ENCODE measurements at places on chromosomes 6 and 20.

GRCh38 chr6:51472745-51473487 lies 614.5 kb downstream of the PKHD1 start:
- DNase-seq = no peak

- DNase-seq = peak; percentile 44
Observed at GRCh38 chr20:50328222-50328979, 137.8 kb downstream of the CEBPB start.

- DNase-seq = no peak
Observed at GRCh38 chr20:11919581-11919980, 1.9 kb downstream of the BTBD3 start.

- peak; percentile 68 for DNase-seq
Observed at GRCh38 chr6:79862711-79863110, 84.6 kb downstream of the ELOVL4 start.

GRCh38 chr6:68313911-68314310 lies 321.2 kb upstream of the ADGRB3 start:
- no peak for DNase-seq

DNA sequence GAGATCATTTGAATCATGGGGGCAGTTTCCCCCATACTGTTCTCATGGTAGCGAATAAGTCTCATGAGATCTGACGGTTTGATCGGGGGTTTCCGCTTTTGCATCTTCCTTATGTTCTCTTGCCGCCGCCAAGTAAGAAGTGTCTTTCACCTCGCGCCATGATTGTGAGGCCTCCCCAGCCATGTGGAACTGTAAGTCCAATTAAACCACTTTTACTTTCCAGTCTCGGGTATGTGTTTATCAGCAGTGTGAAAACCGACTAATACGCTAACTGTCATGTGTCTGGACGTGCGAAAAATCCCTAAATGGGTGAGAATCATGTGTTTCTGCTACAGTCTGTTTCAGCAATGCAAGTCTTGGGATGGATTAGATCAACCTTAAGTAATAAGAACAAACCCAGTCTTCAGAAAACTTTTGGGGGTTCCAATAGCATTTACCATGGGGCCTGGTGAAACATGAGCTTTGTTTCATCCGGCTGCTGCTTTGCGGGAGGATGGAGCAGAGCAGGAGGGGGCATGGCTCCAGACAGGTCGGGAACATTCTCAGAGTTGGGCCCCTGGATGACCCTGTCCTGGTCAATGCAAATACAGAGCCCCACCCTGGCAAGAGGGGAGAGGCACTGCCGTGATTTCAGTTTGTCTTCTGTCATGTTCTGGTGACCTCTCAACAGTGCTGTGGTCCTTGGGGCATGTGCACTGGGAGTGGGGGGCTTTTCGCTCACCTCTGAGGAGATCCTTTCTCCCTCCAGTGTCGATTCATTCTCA lies 41.5 kb downstream of the CTCFL start:
- DNase-seq = no peak

- no peak for DNase-seq
Observed at GRCh38 chr6:45625191-45625664, 247.5 kb upstream of the SUPT3H start.

DNA sequence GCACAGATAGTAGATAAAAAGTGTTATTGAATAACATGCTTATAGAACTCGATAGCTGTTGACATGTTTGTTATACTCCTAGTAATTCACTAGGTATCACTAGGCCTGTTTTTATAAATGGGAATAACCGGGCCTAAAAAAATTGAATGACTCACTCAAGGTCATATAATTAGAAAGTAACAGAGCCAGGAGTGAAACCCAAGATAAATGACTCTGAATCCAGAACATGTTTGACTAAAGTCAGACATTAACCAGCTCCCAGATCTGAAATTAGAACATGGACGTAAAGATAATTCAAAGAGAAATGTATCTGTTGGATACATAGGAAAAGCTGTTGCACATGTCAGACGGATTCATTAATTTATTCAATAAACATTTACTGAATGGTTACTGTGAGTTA lies 26.9 kb downstream of the RGS17 start:
- no peak for DNase-seq

- no peak for DNase-seq
Observed at GRCh38 chr6:41577356-41578216, 31.4 kb downstream of the FOXP4 start.

DNA sequence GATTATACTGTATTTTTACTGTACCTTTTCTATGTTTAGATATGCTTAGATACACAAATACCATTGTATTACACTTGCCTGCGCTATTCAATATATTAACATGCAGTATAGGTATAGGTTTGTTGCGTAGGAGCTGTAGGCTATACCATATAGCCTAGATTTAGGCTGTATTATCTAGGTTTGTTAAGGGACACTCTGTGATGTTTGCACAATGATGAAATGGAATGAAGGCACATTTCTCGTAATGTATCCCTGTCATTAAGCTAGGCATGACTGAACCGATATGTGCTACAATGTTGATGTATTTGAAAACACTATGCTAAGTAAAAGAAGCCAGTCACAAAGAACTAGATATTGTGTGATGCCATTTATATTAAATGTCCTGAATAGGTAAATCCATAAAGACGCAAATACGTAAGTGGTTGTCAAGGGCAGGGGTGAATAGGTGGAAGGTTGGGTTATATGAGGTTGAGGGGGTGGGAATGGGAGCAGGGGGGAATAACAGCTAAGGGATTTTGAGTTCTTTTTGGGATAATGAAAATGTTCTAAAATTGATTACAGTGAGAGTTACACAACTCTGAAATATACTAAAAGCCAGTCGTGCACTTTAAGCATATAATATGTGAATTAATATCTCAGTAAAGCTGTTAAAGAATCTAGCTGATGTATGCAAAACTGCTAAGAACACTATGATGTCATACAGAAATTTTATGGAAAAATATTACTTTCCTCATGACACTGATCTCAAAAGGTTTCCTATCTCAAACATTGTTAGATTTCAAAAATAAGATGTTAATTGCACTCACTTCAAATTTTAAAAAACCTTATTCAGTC lies 97.4 kb downstream of the NCOA3 start:
- no peak for DNase-seq

GRCh38 chr6:136319732-136320131 lies 30.1 kb upstream of the BCLAF1 start:
- DNase-seq = no peak

DNA sequence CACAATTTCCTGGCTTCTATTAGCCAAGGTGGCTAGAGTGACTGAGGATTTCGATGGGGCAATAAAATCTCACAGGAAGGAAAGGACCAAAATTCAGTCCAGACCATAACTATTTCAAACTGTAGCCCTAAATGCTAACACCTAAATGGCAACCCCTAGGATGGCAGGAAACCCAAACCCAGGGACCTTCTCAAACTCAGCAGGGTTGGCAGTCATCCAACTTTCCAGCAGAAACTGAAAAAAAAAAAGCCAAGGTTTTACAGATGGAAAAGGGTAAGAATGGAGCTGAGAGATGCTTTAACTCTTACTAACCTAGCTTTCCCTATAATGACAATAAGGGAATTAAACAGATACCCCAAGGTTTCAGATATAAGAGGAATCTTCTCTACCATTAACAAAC lies 10.5 kb downstream of the IBTK start:
- DNase-seq = no peak

- no peak for DNase-seq
Observed at GRCh38 chr20:61173961-61174725, 77.9 kb upstream of the CDH4 start.

GRCh38 chr6:215335-216034 lies 76.8 kb upstream of the DUSP22 start:
- DNase-seq = no peak

- no peak for DNase-seq
Observed at GRCh38 chr20:44040202-44040915, 125.7 kb downstream of the TOX2 start.

DNA sequence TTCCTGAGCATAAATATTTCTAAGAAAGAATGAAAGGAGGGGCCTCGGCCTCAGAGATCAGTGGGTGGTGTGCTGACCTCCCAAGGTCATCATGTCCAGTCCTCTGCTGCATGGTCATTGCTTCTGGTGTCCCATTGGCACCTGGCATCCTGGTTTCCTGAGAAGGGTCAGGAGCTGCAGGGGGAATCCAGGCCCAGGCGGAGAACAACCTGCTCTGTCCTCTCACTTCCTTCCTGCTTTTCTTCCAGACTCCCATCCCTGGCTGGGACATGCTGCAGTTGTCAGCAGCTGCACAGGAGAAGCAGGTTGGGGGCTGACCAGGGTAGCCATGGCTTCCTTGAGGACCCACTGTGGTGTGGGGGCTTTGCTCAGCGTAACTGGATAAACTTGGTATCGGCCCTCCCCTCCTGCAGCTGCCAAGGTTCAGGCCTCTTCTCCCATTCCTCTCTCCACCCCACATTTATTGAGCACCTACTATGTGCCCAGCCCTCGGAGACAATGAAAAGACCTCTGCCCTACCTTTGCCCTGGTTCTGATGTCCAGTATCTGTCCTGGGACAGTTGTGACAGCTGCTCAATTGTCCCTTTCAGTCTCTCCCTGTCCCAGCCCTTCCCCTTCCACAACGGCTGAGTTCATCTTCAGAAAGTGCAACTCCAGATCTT lies 155.2 kb downstream of the CEBPB start:
- no peak for DNase-seq

DNA sequence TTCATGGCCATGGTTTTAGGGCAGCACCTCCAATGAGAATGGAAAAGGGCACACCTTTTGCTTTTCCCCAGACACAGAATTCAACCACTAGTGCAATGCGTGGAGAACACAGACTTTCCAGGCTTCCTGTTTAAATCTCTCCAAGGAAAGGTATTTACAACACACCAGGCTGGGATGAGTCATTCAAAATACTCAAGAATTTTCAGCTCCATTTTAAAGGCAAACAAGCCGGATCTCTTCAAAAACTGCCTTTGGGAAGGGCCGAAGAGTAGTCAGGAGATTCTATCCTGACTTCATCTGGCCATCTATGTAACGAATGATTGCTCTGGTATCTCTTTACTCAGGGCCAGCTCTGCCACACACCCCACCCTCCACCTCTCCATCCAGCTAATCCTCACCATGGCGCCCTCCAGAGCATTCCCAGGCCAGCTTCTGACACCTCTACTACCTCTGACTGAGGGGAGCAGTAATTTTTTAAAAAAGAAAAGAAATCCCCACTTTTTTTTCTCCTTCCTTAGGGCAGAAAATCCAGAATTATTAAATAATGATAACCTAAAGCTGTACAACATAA lies 254.6 kb downstream of the LY86 start:
- DNase-seq = no peak

GRCh38 chr6:53765270-53765669 lies 29.5 kb upstream of the LRRC1 start:
- DNase-seq = no peak

DNA sequence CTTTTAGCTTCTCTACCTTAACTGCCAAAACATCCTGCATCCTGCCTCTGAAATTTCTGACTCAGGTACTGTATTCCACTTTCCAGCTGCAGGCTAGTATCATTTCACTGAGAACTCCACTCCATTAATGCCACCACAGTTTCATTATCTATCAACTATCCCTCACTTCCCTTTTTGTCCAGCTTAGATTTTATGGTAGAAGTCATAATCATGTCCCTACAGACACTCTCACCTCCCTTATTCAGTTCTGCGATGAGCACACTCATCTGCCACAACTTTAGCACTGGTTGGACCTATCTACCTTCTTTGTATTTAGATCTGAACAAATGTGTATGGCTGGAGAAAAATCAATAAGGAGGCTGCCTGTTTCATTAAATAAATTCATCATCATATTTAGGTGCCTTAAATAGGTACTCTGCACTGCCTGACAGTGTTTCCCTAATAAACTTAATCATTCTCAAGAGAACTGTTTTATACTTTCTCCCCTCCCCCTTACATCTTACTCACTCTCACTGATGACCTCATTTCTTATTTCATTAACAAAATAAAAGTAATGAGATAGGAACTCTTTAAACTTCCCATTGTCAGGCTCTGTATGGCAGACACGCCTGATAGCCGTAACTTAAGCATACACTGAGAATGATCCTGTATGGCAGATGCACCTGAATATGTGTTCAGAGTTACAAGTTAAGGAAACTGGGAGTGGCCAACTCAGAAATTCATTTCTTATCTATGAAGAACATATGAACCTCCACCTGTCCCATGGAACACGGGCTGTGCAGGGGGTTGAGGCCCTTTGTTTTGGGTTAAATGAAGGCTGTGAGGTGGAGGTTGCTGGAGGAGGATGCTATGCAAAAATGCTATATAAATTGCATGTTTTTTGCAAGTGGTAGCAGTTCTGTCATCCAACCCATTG lies 95.3 kb upstream of the MAN1A1 start:
- no peak for DNase-seq

GRCh38 chr6:21678990-21679389 lies 85.4 kb downstream of the SOX4 start:
- DNase-seq = no peak

- no peak for DNase-seq
Observed at GRCh38 chr6:70377372-70377771, 35.9 kb upstream of the FAM135A start.

DNA sequence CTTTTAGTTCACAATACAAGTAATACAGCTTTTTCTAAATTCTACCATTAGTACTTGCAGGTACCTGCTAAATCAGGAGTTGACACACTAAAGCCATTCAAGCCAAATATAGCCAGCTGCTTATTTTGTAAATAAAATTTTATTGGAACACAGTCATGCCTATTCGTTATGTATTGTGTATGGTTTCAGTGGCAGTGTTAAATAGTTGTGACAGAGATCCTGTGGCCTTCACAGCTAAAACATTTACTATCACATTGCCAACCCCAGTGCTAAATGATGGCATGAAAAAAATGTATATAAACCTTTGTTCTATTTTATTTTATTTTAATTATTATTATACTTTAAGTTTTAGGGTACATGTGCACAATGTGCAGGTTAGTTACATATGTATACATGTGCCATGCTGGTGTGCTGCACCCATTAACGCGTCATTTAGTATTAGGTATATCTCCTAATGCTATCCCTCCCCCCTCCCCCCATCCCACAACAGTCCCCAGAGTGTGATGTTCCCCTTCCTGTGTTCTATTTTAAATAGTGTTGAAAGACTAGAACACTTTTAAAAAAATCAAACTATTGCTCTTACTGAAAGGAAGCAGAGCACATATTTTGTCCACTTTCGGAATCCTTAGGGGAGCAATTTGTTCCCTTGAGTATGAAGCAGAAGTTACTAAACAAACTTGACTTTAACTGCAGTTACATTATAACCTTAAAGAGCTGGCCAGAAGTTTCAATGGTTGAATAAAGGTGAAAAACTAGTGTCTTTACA lies 115.7 kb downstream of the PRIM2 start:
- DNase-seq = peak; percentile 44

DNA sequence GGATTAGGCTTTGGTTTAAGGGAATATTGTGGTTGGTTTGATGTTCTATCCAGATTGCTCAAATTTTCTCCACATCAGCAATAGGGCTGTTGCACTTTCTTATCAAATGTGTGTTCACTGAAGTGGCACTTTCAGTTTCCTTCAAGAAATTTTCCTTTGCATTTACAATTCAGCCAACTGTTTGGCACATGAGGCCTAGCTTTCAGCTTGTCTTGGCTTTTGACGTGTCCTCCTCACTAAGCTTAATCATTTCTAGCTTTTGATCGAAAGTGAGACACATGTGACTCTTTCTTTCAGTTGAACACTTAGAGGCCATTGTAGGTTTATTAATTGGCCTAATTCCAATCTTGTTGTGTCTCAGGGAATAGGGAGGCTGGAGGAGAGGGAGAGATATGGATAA lies 104.8 kb downstream of the FLRT3 start:
- no peak for DNase-seq

- peak; percentile 84 for DNase-seq
Observed at GRCh38 chr6:225121-225721, 67.1 kb upstream of the DUSP22 start.

GRCh38 chr6:56802584-56802983 lies 152.3 kb upstream of the BEND6 start:
- no peak for DNase-seq

All from suppressor macrophage (primary cell).